ENCODE measurements at places on chromosomes 1 and 21.
A peak's percentile ranks its signal among the peaks of the same experiment; 100 is the strongest.

DNA sequence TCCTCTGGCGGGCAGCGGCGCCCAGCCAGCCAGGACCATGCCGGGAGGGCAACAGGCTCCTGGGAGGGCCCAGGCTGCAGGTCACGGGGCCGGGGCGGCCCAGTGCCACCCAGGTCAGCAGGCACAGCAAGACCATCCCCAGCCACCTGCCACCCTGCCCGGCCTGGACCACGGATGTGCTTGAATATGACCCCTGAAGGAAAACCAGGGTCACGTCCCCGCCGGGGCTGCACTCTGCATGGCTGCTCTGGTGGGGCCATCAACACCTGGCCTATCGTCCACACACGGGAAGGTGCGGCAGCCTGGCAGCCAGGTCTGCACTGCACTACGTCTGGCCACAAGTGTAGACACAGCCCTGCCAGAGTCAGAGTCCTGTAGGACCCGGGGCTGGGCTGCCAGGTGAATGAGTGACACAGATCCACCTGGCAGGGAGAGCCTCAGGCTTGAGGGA lies 6.9 kb downstream of the WNT9A start:
- DNase-seq, result no peak

GRCh38 chr21:42806509-42807140 lies 72.7 kb downstream of the WDR4 start:
- DNase-seq, result no peak

GRCh38 chr1:42034426-42034825 lies 115.7 kb upstream of the HIVEP3 start:
- no peak for DNase-seq

DNA sequence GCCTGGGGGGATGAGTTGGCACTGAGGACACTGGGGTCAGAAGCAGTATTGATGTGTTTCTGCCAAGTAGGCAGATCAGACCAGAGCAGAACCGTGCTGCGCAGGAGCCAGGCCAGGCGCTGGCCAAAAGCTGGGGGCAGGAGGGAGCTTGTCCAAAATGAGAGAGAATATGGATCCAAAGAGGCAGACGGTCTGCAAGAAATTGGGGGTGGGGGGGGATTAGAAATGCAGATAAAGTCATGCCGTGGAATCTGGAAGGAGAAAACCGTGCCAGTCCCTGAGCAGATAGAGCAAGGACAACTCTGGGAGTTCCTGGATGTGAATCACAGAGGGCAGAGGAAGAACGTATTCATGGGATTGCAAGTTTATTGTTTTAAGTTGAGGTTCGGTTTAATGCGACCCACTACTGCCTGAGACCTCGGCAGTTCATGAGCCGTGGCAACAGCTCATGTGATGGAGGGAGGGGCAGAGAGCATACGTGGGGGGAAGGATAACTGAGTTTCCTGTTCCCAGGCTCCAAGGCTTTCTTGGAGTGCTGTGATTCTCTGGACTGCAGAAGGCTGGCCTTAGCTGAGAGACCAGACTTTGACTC lies 224.0 kb downstream of the FGGY start:
- DNase-seq, result peak; percentile 25

GRCh38 chr1:219798283-219799030 lies 129.9 kb downstream of the SLC30A10 start:
- DNase-seq, result peak; percentile 45

GRCh38 chr1:22691031-22691753 lies 19.4 kb upstream of the EPHB2 start:
- DNase-seq, result no peak

- no peak for DNase-seq
Measured at GRCh38 chr1:226939438-226940028, 561 bp upstream of the COQ8A start.

DNA sequence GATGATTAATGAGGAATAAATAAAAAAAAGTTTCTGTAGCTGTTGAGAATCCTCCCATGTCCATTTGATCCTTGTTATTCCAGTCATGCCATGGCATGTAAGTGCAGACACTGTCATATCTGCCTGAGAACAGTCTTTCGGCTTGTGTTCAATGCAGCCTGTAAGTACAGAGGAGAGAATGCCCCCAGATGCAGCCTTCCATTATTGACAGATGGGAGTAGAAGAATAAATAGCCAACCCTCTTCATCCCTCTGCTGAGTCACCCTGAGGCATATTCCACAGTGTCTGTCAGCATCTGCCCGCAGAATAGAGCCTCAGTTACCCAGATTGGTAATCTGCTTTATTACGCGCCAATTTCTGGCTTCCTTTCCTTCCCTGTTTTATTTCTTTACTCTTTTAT lies 139.4 kb downstream of the LRRC7 start:
- DNase-seq, result no peak

DNA sequence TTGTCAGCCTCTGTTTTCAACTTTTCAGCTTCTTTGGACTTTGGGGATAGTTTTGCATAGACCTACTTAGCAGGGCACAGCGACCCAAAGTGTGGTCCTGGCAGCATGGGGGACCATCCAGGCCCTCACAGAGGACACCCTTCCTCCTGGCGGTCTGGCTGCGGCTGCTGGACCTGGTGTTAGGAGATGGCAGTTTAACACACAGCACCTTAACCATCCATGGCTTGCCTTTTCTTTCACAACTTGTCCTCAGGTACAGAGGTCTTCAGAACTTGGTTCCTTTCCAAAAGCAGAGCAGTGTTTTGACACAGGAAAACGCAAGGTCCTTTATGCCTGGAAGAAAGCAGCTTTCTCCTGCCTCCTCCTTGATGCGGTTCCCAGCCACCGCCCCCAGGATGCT lies 68.1 kb downstream of the RHOU start:
- DNase-seq, result no peak

DNA sequence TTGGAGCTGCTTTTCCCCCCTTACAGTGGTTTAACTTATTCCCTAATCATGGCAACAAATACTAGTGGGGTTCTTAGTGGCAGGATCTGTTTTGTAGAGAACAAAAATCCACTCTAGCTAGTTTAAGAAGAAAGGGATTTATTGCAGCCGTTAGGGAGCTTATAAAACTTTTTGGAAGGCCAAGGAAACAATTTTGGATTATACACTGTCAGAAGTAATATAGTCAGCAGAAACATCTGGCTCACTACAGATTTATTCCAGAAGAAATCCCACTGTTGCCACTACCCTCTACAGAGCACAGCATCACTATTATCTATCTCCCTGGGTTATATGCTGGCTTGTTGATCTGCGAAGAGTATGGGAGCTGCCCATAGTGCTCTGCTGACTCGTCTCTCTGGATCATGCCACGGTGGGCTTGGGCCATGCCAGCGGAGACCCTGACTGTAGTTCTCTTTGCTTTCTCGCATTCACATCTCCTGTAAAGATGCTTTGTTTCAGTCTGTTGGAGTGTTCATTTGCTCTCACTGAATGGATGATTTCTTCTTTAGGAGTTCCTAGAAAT lies 107.5 kb downstream of the ODF2L start:
- no peak for DNase-seq

DNA sequence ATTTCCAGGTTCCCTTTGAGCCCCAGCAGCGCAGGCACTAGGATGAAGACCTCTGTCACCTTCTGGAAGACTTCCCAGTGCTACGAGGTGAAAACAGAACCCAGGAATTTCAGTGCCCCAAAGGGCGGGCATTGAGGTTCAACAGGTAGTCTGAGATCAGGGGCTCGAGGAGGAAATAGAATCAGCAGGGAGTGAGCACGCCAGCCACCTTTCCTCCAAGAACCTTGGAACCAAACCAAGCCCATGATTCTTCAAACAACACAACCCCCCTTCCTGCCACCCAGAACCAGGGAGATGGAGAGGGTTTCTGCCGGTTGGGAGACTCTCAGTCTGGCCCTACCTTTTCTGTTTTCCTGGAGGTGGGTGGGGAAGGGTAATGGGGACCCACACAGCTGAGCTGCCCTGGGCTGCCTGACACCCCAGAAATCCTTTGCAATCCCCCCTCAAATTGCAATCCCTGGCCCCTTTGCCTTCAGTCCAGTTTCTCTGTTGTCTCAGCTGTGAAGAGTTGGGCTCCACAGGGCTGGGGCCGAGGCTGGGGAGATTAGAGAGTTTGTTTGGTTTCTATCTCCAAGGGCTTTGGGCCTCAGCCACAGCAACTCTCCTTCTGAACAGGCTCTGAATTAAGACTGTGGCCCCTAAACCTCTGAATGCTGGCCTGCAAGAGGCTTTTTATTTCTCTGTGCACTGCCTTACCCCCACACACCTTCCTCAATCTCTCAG lies 11.9 kb downstream of the SLC41A1 start:
- DNase-seq, result no peak

- no peak for DNase-seq
Measured at GRCh38 chr1:117702654-117703053, 96.8 kb downstream of the TENT5C start.

DNA sequence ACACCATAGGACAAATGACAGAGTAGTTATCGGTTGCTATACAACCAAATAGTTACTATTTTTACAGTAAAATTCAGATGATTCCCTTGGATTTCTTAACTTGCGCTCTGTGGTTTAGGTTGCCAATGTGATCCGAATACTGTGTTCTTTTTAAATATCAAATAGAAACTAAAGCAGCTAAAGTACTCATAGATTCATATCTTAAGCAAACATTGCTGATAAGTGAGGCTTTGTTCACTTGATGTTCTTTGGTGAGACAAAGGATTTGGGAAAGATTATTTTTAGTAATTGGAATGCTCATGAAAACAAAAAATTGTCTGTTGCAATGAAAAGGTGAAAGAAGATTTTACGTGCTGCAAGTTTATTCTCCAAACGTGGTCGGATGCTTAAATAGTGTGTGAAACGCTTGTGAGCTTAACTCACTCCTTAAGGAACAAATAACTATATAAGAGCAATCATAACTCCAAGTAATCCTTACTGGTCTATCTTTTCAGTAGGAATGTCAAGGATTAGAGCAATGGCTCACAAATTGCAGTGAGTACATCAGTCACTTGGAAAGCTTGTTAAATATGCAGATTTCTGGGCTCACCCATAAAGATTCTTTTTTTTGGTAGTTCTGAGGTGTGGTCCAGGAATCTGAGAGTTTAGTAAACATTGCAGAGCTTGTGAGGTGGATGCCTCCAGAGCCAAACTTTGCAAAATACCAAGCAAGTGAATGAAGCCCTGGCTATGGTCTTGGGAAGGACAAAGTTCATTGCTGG lies 31.8 kb upstream of the PDC start:
- DNase-seq, result no peak

DNA sequence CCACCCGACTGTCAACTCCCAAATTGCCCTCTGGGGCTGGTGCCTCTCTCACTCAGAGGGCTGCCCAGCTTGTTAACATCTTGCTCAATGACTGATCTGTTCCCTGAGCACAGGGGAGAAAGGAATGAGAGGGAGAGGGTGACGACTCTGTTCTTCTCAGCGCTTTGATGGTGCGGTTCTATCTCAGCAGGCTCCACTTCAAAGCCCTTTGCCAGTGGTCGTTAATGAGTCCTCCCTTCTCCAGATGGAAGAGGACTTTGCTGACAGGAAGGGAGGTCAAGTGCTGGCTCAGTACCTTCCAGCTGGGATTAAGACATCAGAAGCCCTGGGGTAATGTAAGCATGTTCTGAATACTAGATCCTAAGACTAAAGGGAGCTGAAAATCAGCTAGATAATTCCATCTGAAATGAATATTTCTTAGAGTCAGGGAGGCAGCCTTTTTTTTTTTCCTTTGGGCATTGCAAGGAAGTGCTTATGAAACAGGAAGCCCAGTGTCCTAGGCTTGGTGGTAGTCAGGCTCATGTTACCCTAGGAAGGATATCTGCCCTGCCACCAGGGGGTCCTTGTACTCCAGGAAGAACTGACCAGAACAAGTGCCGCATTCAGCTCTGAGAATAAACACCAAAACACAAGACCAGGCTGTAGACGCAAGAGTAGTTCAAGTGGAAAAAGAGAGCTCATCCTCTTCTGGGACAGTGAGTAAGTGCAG lies 4.7 kb downstream of the FMOD start:
- peak; percentile 12 for DNase-seq

- no peak for DNase-seq
Measured at GRCh38 chr1:40817791-40818263, 34.2 kb downstream of the KCNQ4 start.

Data from AG10803 (cell line).